ENCODE measurements at places on chromosomes 1 and 21.

DNA sequence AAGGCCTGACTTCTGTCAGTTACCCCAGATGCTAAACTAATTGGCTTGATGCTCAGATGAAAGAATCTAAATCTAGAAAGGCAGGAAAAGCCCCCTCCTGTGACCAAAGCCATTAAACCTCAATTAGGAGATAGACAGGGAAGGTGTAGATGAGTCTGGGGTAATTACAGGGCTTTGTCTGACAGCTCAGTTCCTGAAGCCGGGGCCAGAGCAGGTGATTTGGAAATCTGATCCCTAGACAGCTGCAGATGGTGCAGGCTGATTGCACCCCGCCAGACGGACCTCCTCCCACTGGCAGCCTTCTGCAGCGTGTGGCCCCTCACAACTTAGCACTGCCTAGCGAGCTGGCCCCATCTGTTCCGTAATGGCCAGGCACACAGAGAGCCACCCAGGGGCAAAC is 395.1 kb downstream of the HLX start:
- DNase-seq = no peak

DNA sequence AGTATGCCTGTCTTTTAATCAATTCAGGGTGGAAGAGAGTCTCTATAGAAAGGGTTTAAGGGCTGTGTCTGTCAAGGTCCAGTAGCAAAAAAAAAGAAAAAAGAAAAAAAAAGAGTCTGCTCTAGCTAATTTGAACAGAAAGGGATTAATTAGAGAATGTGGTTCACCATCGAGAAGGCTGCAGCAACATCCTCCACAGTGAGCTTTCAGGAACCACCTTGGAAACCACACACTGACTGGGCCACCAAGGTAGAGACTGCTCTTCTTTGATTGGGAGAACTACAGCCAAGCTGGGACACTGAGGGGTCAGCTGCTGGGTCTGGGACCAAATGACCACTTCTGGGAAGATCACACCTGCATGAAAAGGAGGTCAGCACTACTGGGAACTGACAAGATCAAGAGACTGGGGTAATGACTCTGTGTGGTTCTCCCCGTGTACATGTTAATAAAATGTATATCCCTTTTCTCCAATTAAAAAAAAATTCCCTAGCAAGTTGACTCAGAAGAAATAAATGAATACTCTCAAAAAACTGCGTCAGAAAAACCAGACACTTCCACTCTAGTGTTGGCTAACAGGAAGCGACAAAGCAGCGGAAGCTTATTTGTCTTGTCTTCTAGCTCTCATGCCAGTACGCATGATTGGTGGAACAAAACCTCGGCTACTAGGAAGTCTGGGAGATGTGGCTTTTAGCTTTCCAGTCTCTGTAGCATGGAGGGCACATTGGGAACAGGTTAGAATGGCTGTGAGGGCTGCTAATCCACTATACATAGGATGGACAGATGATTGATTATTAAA is 60.0 kb upstream of the IVNS1ABP start:
- DNase-seq = no peak

- DNase-seq = no peak
These were observed 2.6 kb upstream of the EEIG2 start for GRCh38 chr1:108557296-108557695.

- DNase-seq = no peak
These were observed 5.5 kb downstream of the IFNLR1 start for GRCh38 chr1:24181619-24182018.
